Placental pericyte (primary cell): ENCODE measurements at places on chromosomes 13 and 19. TPM values are rescaled to one million over a fixed set of nuclear protein-coding genes. Genes with fewer than 3 reads are reported as not detected.

The DOCK6 gene
- total RNA-seq = 14.0 and 30.8 TPM in 2 replicates

The MAMSTR gene
- under 0.01 and 0.57 TPM in 2 replicates for total RNA-seq

The KLK1 gene
- total RNA-seq = not detected in 2 replicates

The C1QTNF9B gene
- total RNA-seq = not detected in 2 replicates

The CEACAM5 gene
- total RNA-seq = not detected in 2 replicates

The FGF22 gene
- total RNA-seq = not detected in 2 replicates

The NKPD1 gene
- total RNA-seq = under 0.01 and 0.29 TPM in 2 replicates

The PSENEN gene
- 10.9 and 12.0 TPM in 2 replicates for total RNA-seq

The EFNB2 gene
- total RNA-seq = 2.2 and 28.2 TPM in 2 replicates

The ZNF8 gene
- 4.2 and 7.6 TPM in 2 replicates for total RNA-seq

The KCTD4 gene
- 0.29 TPM in 1 of 2 replicates, not detected in the other for total RNA-seq

The IZUMO4 gene
- 1.0 and 1.8 TPM in 2 replicates for total RNA-seq

The PRMT1 gene
- 350 and 388 TPM in 2 replicates for total RNA-seq

The MCF2L gene
- total RNA-seq = 0.44 TPM in 1 of 2 replicates, not detected in the other

The HS6ST3 gene
- total RNA-seq = not detected in 2 replicates

The ZNF527 gene
- 2.8 and 4.9 TPM in 2 replicates for total RNA-seq

The FUT2 gene
- not detected in 2 replicates for total RNA-seq

The C5AR1 gene
- 0.22 and 0.29 TPM in 2 replicates for total RNA-seq

The TNFSF11 gene
- 0.14 TPM in 1 of 2 replicates, not detected in the other for total RNA-seq

The HIF3A gene
- 3.7 and 5.5 TPM in 2 replicates for total RNA-seq

The CATSPERD gene
- total RNA-seq = not detected in 2 replicates

The PEG3 gene
- 0.14 and 0.44 TPM in 2 replicates for total RNA-seq

The TMED1 gene
- 37.5 and 64.3 TPM in 2 replicates for total RNA-seq
